ENCODE measurements at places on chromosomes 6 and 20.

GRCh38 chr20:45337367-45338120 lies 10.7 kb downstream of the SDC4 start:
- DNase-seq = peak; percentile 70

DNA sequence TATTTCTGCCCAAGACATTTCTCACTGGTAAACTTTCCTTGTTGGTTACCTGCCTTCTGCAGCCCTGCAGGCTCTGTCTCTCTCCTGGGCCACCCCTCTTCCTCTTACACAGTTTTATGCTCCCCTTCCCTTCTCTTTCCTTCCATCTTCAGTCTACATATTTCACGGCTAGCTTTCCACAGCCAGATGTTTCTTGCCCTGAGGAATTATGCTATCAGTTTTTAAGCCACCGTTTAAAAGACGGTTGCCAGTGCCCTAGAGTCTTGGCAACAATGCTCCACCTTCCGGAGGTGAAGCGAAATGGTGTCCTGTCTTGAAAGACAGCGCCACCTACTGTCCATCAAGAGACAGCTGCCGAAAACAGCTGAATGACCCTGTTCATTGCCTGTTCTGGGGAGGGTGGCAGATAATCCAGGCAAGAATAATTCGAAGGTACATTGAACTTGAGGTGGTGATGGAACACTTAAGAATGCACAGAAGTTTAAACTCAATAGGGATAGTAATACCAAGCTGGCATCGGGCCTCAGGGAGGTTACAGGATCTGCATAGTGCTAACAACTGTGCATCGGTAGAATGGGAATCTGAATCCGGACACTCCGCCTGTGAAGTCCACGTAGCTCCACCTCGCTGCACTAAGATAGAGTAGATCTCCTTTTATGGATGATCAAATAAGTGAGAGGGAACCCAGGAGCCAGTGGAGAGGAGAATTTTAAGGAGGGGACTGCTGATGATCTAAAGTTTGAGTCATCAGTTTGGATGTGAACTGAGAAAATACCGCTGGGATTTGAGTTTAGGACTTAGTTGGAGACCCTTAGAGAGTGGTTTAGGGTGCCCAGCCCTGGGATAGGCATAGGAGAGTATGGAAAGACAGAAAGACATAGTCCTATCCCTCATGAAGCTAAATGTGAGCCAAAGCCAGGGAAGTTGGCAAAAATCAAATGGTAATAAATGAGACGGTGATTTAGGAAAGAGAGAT lies 4.8 kb upstream of the TRIM40 start:
- DNase-seq = peak; percentile 83

DNA sequence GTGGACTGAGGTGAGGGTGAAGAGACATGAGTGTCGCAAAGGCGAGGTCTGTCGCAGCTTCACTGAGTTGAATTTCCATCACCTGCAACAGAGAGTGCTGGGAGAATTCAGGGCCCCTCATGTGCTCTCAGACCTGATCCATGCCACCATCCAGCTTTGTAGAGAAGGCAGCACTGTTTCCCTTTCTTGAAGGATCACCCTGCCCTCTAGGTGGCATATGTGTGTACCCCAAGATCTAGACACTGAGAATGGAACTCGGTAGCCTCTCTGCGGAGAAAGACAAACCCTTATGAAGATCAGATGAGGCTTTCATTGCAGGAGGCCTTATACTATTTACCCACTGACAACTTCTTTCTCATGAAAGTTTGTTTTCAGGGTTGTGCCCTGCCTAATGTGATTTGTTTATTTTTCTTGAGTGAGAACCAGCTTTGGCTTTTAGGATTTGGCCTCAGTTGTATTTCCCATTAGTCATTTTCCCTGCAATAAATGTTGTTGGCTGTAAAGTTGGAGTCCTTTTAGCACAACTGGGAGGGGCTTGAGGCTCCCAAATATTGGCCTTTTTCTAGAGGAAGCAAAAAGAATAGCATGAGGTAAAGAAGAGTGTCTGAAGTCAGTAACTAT lies 811.3 kb downstream of the DHX35 start:
- DNase-seq = no peak

- peak; percentile 34 for DNase-seq
Observed at GRCh38 chr20:32963176-32963575, 41.1 kb downstream of the SUN5 start.

DNA sequence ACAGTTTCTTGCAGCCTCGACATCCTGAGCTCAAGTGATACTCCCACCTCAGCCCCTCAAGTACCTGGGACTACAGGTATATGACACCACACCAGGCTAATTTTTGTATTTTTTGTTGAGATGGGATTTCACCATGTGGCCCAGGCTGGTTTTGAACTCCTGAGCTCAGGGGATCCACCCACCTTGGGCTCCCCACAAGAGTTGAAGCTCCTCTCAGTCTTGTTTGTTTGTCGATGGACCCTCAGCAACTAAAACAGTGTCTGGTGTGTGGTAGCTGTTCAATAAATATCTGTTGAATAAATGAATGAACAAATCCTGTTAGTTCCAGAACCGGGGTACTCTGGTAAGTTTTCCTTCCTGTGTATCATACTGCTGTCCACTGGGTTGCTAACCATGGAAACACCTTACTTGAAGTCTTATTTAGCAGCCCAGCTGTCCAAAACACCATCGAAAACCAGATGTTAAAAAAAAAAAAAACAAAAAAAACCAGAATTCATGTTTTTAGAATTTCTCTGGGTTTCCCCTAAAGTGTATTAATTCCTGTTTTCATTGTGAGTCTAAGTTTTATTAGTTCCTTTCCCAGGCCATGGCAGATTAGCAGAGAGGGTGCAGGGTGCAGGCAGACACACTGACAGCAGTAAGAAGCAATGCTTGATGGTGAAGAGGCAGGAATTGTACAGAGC lies 7.8 kb upstream of the EZR start:
- DNase-seq = no peak

GRCh38 chr6:110484321-110484720 lies 7.9 kb upstream of the SLC22A16 start:
- DNase-seq = no peak

DNA sequence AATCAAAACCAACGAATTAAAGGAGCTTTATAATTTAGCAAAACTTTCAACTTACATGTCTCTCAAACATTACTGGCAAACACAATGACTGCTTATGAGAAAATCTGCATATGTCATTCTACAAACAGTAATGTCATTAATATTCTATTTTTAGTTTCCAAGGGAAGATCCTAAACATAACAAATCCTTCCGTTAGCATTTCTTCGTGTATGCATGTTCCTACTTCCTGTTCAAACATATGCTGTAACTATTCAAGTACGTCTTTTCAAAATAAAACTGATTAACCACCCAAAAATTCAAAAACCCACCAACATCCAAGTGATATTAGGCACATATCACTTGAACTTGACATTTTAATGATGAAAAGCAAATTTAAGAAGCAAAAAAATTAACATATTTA lies 131.3 kb downstream of the HACE1 start:
- DNase-seq = no peak

GRCh38 chr6:35327349-35328027 lies 14.9 kb upstream of the PPARD start:
- peak; percentile 74 for DNase-seq
